ENCODE measurements at places on chromosomes 1 and 21. TPM values are rescaled to one million over a fixed set of nuclear protein-coding genes. Genes with fewer than 3 reads are reported as not detected.

- DNase-seq = no peak
Observed at GRCh38 chr1:154714052-154714623, 106.2 kb upstream of the ADAR start.

GRCh38 chr1:79186260-79186659 lies 179.7 kb upstream of the ADGRL4 start:
- no peak for DNase-seq

GRCh38 chr1:178109348-178110143 lies 15.6 kb downstream of the RASAL2 start:
- no peak for DNase-seq

- DNase-seq = no peak
Observed at GRCh38 chr1:203913073-203913521, 51.7 kb downstream of the SNRPE start.

GRCh38 chr1:31199236-31199790 lies 40.4 kb downstream of the NKAIN1 start:
- DNase-seq = no peak

The KIF2C gene
- total RNA-seq = 0.93 TPM

The SPATA1 gene
- 3.4 TPM for total RNA-seq

The SMAP2 gene
- 55.3 TPM for total RNA-seq

DNA sequence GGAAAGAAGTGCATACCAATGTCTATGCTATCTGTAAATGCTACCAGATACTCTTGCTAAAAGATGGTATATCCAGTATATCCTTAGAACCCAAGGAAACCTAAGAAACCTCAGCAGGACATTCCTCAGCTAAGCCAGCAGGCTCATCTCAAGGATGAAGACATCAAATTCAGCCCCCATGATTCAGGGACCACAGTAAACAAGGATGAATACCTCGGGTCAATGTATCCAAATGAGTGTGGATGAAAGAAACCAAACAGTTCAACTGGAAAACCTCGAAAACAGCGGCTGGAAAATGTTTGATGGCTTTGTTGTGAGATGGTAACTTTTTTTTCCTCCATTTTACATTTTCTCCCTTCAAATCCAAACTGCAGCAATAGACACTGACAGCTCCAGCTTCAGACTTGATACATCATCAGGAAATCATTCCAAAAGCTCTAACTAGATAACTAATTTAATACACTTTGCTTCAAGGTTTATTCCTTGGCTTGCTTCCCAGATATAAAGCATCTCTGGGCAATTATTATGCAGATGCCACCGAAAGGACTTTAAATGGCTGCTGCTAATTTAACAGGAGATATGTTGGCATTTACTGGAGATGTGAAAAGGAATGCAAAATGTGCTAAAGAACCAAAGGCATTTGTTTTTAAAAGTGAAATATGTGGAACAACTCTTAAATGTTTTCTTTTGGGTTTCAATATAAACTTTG lies 73.6 kb downstream of the SMYD2 start:
- DNase-seq = no peak

DNA sequence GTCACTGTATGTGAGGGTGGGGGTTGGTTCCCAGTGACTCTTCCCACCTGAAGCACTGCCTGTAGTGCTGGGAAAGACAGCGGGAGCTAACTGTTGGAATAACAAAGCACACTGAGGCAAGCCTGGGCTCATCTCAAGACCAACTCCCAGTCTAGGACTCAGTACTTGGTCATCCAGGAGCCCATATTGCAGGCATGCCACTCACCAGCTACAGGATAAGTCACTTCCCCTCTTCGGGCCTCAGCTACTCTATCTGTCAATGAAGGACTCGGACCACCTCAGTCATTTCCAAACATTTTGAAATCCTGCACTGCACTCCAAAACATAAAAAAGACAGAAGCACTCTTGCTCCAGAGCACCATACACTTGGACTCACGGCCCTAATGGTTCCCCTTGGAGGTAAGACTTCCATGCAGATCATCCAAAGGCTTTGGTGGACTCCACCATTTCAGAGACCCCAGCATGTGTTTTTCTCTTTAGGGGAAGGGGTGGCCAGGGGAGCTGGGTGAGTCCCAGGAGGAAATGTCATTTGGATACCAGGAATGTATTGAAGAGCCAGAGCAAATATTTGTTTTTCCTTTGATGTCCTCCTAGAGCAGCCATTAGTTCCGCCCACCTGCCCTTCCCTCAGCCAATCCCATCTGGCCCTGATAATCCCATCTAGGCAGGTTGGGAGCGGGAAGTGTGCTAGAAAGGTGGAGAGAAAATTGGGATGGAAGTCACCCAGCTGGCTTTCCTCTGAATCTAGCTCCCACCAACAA lies 3.1 kb downstream of the NUAK2 start:
- no peak for DNase-seq

- DNase-seq = no peak
Observed at GRCh38 chr1:229253151-229253974, 17.5 kb upstream of the RAB4A start.

DNA sequence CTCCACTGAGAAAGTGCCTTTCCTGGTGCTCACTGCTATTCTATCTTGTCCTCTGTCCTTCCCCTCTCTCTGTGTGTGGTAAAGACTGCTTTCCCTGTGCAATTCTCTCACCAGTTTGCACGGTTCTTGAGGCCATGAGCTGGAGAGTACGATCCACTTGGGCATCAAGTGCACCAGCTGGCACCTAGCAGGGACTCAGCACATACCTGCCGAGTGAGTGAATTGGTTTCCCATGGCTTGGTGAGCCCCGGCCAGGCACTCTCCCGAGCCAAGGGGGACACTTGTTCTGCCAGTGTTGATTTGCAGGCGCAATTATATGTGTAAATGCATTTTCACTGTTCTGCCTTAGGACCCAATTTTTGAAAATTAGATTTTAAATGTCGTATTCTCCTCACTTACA lies 313.5 kb downstream of the DISC1 start:
- DNase-seq = no peak

GRCh38 chr1:232917053-232917452 lies 33.4 kb upstream of the NTPCR start:
- no peak for DNase-seq

The ATP1A4 gene
- 0.96 TPM for total RNA-seq
